NCI-H1417 treated with DMSO at 0.1 percent for 48 hours (cell line): ENCODE measurements at places on chromosomes 7 and 10.
A peak's percentile ranks its signal among the peaks of the same experiment; 100 is the strongest.

DNA sequence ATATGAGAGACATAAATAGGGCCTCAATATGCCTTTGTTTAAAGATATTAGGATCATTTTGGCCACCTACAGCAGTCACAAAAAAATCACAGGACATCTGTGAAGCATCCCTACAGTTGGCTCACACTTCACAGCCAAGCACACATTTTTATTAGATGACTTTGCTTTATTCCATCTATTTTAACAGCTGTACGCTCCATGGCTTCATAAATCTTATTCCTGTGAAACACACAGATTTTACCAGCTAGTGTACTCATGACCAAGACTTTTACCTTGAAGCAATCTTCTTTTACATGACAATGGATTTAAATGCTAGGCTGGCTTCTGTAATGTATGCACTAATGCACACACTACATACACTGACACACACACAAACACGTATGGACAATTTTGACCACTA lies 254.8 kb upstream of the PITRM1 start:
- no peak for DNase-seq

DNA sequence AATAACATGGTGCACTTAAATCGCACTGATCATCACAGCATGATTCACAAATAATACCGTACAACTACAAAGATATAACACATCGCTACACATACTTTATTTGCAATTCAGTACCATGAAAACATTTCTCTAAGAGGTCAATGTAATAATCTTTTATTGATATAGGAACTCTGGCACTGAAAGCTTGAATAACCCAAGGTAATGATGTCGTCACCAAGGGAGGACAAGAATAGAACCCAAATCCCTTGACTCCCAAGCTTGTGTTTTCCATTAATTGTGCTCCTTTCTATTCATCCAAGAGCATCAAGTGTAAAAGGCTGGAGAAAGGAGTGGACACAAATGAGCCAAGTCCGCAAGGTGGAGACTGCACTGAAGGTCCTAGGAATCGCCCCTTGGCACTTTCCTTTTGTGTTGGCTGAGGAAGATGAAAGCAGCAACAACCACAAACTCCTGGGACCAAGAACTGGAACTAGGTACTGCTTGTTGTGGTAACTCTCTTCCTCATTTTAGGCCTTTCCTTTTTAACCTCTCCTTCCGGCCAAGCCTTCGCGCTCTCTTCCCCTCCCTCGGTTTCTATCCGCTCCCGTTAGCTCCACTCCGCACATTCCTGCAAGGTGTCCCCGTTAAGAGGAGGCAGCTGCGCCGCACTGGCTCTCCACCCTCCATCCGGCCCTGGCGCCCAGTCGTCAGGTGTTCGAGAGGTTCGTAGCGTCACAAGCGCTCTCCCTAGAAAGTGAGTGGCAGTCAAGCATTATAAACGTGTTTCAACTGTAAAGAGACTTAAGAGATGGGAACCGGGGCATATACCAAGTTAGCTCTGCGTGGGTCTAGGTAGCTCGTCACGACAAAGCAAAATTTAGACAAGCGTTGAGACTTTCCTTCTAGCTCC lies 1.0 kb upstream of the CBLL1 start:
- DNase-seq, result no peak

- DNase-seq, result no peak
Measured at GRCh38 chr7:70533614-70534013, 598.3 kb upstream of the GALNT17 start.

- DNase-seq, result no peak
Measured at GRCh38 chr10:11573497-11573896, 38.0 kb downstream of the USP6NL start.

DNA sequence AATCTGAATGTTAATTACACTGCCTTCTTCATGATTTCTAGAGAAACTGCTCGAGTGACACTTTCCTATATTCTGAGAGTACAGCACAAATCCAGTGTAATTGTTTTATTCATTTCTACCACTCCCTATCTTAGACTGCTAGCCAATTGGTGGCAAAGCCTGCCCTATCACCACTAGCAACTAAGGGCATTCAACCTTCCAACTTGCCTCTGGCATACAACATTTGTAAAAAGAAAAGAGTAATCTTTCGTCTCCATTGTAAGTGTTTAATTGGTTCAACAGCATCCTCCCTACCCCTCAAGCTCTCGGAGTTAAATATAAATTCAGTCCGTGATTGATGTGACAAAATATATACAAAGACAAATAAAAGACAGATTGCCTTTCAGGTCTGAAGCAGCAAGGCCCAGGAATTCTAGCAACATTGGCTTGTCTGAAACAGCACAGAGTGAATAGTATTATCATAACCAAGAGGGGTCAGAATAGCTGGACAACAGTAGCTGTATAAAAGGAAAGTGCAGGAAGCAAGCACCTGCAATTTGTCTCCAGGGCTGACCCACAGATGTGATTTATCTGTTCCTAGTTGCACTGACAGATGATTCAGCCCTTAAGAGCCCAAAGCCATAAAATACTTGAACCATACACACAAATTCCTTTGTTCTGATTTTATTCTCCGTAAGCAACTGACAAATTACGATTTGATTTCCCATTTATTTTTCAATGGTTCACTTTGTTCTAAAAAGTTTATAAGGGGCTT lies 47.6 kb upstream of the ANKRD1 start:
- DNase-seq, result no peak

DNA sequence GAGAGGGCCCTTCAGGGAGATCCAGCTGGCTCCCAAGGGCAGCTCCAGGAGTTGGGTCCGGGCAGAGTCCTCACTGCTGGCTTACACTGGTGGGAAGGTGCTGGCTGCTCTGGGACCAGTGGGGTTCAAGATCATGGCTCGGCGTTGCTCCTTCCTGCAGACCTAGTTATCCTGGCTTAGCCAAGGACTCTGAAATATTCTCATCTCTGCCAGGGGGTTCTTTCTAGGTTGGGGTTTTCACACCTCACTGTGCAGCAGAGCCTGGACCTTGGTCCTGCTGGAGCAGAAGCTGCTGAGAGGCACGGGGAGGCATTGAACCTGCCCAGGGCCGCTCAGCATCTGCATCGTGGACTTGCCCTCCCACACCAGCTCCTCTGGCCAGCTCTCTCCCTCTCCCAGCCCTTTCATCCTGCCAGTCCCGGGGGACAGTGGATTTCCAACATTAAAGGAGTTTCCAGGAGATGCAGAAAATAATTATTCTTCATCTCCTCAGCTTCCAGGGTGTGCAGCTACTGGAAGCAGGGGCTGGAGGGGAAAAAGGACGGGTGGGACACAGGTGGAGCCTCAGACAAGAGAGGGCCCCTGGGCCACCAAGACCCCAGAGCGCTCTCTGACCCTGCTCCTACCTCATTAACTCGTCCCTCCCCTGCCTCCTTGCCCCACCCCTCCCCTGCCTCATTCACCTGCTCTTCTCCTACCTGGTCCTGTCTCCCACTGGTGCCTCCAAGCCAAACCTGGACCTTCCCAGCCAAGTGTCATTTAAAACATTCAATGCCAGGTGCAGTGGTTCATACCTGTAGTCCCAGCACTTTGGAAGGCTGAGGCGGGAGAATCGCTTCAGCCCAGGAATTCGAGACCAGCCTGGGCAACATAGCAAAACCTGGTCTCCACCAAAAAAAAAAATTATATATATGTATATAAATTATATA lies 42.5 kb downstream of the JAKMIP3 start:
- no peak for DNase-seq

- no peak for DNase-seq
Measured at GRCh38 chr7:13524076-13524475, 465.4 kb downstream of the ETV1 start.

GRCh38 chr7:74324531-74325209 lies 35.5 kb downstream of the CLIP2 start:
- DNase-seq, result no peak

GRCh38 chr10:103171278-103171677 lies 21.8 kb downstream of the NT5C2 start:
- DNase-seq, result no peak

DNA sequence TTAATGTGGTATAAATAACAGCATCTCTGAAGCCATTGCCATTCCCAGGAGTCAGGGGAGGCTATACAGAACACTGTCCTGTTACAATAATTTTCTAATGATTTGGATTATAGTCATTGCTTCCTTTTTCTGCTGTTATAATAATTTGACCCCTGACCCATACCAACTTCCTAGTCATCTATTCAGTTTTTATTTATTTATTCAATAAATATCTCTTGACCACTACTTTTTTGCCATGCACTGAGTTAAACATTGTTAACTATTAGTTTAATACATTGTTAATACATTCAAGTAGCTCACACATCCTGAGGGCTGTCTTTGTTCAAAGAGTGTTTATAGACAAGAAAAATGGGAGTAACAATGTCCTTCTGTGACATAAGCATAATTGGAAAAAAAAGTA lies 235.5 kb upstream of the MEOX2 start:
- no peak for DNase-seq

DNA sequence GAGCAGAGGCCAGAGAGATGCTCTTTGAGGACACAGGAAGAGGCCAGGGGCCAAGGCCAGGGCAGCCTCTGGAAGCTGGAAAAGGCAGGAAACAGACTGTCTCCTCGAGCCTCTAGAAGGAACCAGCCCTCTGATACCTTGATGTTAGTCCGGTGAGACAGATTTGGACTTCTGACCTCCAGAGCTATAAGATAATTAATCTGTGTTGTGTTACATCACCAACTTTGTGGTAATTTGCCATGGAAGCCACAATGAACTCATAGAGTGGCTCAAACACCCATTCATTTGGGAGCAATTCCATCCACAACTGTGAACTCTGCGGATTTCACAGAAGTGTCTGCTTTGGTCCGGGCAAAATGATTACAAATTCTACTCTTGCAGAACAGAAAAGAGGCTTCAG lies 48.7 kb downstream of the OAT start:
- no peak for DNase-seq

- DNase-seq, result no peak
Measured at GRCh38 chr10:84261236-84261915, 16.5 kb downstream of the RGR start.

DNA sequence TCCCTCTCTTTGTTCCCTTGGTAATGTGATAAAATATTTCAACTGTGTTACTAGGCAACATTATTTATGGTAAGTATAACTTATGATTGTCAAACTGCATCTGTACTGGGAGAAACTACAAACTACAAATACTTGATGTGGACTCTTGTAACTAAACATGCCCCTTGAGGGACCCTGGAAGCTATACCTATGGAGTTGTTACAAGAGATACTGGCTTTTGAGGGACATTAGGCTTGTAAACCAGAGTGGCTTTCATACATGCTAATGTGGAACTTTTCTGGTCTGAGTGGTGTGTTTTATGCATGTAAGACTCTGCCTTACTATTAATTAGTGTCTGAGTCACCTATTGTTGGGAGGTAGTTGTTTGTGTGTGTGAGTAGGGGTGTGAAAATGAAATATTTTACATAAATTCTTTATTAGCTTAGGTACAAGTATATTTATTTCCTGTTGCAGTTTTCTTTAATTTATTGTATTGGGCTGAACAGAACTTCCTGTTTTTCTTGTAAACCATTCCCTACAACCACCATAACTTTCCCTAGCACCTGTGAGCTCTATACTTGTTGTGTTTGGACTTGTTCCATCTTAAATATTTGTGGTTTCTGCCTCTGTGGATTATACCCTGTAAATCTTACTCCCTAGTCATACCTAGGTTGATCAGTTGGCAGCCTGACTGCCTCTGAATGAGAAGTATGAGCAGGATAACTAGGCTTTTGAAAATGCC lies 49.8 kb downstream of the STK31 start:
- no peak for DNase-seq

GRCh38 chr7:90430614-90431460 lies 27.6 kb downstream of the CLDN12 start:
- no peak for DNase-seq

DNA sequence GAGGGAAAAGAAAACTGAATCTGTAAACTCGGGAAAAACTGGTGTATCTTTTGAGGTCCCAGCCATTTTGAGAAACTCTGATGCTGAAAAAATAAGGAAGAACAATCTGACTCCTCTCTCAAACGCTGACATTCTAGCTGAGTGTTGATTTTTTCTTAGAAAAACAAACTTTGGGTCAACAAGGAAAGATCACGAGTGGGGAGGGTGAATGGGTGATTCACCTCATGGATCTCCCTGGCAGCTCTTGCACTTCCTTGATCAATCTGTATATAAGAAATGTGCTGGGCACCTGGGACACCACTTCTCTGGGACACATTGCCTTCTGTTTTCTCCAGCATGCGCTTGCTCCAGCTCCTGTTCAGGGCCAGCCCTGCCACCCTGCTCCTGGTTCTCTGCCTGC lies at the start of gene PIP:
PIP (plus strand) TSS at position 297 of the 400 bp plus-strand sequence; CDS start at position 337, 40 bp downstream.
- no peak for DNase-seq

GRCh38 chr7:29408841-29409243 lies 154.8 kb upstream of the PRR15 start:
- peak; percentile 46 for DNase-seq

- no peak for DNase-seq
Measured at GRCh38 chr10:93718937-93719725, 16.7 kb upstream of the FRA10AC1 start.

- DNase-seq, result no peak
Measured at GRCh38 chr7:83878614-83879013, 229.7 kb upstream of the SEMA3E start.
